ENCODE measurements at places on chromosomes 7 and 10.

DNA sequence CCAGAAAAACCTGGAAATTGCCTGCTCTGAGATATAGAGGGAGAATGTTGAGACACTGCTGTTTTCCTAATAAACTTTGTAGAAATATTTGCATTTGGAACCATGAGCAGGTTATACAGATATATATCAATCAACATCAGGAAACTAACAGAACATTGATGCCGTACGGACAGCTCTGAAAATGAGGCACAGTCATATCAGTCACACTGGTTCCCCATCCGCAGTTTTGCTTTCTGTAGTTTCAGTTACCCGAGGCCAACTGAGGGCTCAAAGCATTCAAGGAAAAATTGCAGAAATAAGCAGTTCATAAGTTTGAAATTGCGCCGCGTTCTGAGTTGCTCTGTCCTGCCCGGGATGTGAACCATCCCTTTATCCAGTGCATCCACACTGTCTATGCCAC, 137.9 kb downstream of the KLF6 start:
- DNase-seq = no peak

DNA sequence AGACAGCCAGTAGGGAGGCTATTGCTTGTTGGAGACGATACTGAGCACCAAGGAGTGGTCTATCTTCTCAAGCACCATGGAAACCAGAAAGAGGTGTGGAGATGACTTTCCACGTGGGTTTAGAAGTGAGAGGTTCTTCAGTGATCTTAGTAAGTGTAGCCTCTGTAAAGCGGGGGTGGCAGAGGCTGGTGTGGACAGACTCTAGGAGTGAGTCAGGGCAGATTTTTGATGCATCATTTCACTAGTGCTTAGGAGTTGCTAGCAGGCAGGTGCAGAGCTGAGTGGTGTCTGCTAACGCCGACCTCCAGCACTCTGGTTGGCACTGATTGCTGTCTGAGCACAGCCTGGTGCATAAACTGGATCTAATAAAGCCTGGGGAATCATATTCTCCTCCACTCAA, 78.4 kb upstream of the ADO start:
- DNase-seq = no peak

GRCh38 chr10:22997096-22997495, 69.2 kb downstream of the ARMC3 start:
- DNase-seq = no peak

GRCh38 chr7:84002348-84002747, 192.2 kb downstream of the SEMA3A start:
- DNase-seq = no peak

GRCh38 chr7:116906391-116906790, 44.0 kb downstream of the CAPZA2 start:
- no peak for DNase-seq

DNA sequence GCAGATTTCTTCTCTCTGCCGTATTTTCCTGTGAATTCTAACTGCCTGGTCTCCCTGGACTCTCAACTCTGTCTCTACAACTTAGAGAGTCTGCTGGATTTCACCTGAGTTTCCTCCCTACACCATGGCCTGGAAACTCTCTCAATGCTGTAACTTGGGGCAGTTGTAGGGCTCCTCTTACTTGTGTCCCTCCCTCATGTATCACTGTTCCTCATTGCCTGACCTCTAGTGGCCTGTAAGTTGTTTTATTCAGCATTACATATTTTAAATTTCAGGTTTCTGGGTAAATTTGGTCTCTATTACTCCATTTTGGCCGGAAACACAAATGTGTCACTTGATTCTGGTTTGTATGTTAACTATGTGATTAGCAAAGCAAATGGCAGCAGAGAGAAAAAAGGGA, 70.9 kb downstream of the DYNC1I1 start:
- no peak for DNase-seq

DNA sequence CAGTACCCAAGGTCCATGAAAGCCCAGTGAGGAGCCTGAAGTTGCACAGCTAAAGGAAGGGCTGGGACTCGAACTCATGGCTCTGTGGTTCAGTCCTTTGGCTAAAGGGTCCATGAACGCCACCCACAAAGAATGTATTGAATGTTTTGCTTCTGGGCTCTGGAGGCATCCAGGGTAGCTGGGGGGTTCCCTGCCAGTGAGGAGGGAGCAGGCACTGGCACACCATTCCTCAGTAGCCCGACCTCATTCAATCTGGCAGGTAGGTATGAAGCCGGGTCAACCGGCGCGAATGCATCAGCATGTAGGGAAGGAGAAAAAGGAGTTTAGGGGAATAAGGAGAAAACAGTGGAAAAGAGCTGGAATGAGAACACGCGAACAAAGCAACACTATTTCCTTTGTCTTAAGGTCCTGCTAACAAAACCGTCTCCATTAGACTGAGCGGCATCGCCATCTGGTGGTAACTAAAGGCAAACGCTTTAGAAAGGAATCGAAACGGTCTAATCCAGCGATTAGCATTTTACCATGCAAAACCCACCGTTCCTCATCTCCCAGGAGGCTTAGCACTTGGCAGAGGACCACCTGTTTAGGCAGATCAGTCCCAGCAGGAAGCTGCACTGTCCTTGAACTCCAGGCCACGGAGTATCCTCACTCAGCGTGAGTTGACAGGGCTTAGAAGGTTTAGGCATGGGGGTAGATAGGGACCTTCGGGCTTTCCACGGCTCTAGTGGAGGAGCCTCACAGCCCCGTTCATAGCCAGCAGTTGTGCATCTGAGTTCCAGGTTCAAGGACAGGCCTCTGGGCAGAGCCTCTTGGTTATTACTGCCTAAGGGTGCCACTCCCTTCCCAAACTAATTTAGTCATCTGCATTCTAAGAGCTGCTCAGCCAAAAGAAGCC, 122.8 kb downstream of the UBE2H start:
- peak; percentile 30 for DNase-seq

- DNase-seq = no peak
Measured at GRCh38 chr10:84214612-84215235, 10.6 kb downstream of the LRIT2 start.

DNA sequence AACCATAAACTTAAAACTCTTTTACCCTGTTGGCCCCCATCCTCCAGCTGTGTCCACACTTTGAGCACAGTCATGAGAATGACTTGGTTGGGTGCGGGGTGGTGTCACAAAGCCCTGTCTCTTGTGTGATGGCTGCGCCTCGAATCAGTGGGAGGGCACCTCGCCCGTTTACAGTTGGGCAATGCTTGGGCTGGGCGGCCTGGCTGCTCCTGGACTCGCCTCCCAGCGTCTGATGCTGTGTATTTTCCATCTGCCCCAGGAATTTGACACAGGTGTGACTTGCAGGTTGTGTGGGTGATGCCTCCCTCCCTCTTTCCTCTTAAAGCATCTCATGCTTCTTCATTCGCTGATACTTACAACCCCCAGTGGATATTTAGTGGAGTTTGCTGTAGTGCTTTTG, 33.7 kb downstream of the CHST12 start:
- DNase-seq = no peak

GRCh38 chr10:98296524-98296923, 28.5 kb upstream of the LOXL4 start:
- DNase-seq = no peak

DNA sequence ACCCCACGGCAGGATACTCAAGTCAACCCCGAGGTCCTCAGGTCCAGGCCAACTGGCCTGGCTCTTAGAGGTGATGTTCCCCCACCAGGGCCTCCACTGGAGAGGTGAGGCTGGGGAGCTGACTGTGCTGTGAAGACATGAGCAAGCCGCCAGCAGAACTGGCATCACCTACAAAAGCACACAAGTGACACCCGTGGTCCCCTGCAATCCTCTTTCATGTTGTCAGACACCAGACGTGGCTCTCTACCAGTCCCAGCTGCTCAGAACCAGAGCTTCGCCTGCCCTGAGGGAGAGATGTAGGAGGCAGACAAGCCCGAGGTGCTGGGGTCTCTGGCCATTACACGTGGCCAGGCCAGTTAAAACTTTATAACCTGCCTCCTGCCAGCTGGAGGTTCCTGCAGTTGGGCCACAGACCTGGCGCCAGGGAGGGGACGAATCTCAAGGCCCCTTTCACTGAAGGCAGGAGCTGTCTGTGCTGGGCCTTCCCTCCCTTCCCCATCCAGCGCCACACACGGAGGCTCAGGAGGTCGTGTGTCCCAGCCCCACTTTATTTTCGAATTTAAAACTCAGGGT, 2.2 kb downstream of the COMTD1 start:
- no peak for DNase-seq

GRCh38 chr10:123606955-123607354, 59.2 kb upstream of the GPR26 start:
- DNase-seq = no peak

GRCh38 chr7:106916679-106917078, 51.6 kb downstream of the PIK3CG start:
- no peak for DNase-seq

GRCh38 chr7:20064974-20065862, 152.0 kb downstream of the MACC1 start:
- DNase-seq = no peak

DNA sequence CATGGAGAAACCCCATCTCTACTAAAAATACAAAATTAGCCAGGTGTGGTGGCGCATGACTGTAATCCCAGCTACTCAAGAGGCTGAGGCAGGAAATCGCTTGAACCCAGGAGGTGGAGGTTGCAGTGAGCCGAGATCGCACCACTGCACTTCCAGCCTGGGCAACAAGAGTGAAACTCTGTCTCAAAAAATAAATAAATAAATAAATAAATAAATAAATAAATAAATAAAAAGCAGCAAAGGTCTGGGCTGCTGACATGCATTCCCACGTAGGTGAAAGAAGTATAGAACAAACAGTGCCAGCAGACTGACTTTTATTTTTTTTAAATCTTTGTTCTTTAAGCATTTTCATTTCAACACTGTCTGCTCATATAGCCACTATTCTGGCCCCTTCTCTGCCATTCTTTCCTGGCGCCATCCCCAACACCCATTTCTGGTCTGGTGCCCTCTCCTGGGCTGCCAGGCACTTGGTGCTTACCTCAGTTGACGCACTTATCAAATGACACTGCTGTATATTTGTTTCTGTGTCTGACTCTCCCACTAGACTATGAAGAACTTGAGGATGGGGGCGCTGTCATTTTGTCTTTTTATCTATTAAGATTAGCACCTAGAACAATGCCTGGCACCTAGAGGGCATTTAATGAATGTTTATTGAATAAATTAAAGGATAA, 15.6 kb downstream of the FAM107B start:
- no peak for DNase-seq

DNA sequence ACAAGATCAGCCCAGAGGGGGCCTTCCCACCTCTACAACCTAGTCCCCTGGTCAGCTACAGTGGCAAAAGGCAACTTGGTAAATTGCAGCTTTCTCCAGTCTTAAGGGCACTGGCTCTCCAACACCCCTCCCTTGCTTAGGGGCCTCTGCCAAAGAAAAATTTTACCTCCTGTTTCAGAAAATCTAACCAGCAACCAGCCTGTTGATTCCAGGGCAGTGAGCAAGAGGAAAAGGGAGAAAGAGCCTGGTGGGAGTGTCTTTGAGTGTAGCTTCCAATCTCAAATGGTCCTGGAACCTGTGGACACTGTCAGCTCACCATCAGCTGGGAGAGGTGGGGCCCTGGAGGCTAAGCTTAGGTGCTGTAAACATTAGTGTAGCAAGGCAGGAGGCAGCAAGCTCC, 22.9 kb downstream of the ACTR1A start:
- no peak for DNase-seq

GRCh38 chr7:18808026-18808425, 309.4 kb downstream of the TWIST1 start:
- no peak for DNase-seq

- DNase-seq = no peak
Measured at GRCh38 chr10:127577376-127578258, 28.5 kb downstream of the NPS start.

GRCh38 chr7:150903606-150904005, 51.3 kb downstream of the AOC1 start:
- no peak for DNase-seq

GRCh38 chr7:157211690-157212089, 73.0 kb downstream of the UBE3C start:
- DNase-seq = no peak

DNA sequence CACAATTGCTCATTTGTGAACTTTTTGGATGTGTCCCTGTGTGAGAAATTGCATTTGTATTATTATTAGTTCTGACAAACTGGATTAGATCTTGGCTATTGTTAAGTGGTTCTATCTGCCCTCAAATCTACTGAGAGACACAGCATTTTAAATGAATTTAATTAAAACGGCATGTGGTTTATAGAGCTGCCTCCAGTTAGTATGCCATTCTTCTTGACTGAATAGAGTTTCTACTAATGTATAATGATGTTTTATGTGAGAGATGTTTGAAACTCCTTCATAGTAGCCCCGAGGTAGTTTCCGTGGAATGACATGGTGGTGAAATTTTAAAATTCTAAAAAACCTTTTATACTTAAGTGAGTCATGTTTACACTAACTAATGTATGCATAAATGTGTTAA, 110.9 kb downstream of the DYNC1I1 start:
- no peak for DNase-seq

DNA sequence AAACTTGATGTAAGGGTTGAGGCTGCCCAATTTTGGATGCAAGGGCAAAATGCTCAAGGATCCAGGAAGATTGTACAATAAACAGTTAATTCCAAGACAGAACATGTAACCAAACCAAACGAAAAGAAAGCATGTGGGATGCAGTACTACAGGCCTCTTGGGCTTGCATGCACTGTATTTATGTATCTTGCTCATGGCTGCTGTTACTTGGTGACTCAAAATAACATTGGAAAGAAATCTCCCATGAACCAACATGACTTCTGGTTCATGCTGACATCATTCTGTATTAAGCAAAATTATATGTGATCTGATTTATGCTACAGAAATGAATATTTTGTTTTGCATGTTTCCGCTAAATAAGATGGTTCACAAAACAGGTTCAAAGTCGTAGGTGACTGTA, 65.9 kb upstream of the FZD1 start:
- DNase-seq = no peak

GRCh38 chr10:131264110-131264788, 47.3 kb downstream of the TCERG1L start:
- no peak for DNase-seq

- DNase-seq = no peak
Measured at GRCh38 chr7:7018290-7018689, 164.1 kb upstream of the C1GALT1 start.

GRCh38 chr10:87915989-87916388, 52.6 kb downstream of the PTEN start:
- no peak for DNase-seq

DNA sequence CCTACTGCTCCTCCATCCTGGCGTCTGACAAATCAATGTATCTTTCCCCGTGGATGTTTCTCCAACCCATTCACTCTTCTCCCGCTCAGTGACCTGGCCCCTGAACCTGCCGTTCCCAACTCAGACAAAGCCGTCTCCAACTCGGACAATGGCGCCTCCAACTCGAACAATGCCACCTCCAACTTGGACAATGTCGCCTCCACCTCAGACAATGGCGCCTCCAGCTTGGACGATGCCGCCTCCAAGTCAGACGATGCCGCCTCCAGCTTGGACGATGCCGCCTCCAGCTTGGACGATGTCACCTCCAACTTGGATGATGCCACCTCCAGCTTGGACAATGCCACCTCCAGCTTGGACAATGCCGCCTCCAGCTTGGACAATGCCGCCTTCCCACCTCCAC, 608.6 kb downstream of the DNAJB6 start:
- no peak for DNase-seq
